ENCODE measurements at places on chromosomes 5 and 9.

DNA sequence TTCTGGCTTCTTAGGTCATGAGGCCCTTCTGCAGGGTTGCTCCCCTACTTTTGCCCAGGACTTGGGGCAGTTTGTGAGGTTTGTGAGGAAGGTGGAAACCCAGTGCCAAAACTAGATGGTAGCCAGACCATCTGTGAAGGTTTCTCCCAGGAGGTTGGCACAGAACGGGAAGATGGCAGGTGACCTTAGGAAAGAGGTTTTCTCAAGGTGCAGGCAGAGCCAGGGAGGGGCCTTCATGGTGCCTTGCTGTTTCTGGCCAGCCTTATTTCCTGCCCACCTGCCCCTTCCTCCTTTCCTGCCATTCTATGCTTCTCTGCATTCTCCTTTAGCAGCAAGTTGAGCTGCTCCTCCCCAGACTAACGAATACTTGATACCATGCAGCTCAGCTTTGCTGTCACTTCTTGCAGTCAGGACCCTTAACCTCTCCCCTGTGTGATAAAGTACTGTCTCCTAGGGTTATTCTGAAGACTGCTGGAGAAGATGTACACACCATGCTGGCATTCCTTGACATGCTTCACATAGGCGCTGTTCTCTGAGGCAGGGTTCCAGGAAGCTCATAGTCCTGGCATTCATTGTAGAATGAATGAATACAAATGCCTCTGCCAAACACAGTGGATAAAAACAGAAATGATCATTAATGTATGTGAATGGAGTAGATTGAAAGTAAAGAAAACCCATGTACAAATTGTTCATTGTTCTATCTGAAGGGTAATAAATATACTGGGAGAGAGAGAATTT lies 154.3 kb downstream of the KDM4C start:
- DNase-seq: no peak

GRCh38 chr9:135840107-135840506 lies 67.2 kb downstream of the CAMSAP1 start:
- no peak for DNase-seq

GRCh38 chr9:113143432-113144227 lies 7.2 kb upstream of the SLC31A2 start:
- DNase-seq: no peak

DNA sequence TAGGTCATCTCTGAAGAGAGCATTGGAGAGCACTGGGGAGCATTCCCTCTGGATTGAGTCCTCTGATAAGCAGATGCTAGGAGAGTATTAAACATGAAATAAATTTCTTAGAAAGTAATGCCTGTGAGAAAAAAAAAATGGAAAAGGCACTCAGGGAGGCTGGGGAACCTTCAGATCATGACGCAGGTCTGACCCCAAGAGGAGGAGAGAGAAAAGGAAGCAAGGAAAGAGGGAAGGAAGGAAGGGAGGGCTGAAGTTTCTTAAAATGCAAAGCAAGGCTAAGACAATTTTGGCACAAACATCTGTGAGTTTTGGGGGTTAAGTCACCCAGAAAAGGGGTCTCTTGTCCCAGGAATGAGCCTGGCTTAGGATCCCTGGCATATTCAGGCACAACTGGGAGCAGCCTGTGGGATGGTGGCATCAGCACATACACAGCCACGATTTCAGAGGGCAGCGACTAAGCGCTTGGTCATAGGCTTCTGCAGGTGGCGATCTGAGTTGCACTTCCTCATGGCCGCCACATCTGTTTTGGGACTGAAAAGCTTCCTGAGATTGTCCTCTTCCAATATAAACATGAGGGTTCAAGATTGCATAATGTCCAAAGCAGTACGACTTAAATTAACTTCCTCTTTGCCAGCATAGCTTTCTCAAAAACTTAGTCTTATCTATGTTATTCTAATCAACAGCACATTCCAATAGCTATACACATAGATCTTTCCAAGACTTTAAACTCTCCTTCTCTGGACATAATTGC lies 692.7 kb downstream of the DNAH5 start:
- DNase-seq: no peak

DNA sequence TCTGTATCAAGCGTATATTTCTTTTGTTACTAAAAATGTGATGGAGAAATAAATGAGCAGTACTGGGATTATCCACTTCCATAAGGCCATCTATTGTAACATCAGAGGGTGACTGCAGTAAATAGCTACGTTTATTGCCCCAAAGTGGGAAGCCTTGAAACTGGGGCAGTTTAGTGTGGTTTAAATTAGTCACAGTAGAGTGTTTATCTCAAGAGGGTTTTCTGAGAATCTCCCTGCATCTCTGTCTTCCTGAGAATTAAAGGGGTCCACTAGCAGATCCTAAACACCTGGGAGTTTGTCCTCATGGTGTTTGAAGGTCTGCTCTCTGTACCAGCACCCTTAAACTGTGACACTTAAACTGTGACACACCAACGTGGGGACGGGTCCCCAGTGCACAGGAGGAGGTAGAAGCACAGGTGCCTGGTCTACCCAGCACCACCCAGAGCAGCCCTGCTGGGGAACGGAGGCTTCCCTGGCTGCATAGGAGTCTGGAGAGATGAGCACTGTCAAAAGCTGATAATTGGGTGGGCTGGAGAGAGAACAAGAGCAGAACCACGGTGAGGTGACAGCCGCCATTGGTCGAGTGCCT lies 25.2 kb downstream of the PRRC2B start:
- no peak for DNase-seq

- DNase-seq: no peak
These were observed 602.6 kb downstream of the SEMA5A start for GRCh38 chr5:8943301-8943700.

DNA sequence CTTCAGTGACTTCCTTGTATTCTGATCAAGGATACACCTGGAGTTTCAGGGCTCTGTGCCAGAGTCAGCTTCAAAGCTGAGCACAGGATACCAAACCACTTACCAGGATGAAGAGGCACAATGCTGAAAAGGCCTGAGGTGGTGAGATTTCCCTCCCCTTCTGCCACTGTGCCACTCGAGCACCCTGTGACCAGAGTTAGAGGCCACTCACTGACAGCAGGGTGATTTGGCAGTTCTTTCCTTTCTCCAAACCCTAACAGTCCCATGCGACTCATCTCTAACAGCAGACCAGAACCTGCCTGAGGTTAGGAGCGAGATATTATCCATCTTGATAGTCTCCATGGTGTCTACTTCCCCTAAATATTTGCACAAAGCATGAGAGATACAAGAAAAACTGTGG lies 1.8 kb downstream of the PLGRKT start:
- DNase-seq: no peak

- no peak for DNase-seq
These were observed 414.7 kb downstream of the KDM4C start for GRCh38 chr9:7172154-7173115.

GRCh38 chr9:120841930-120842684 lies 615 bp downstream of the PSMD5 start:
- no peak for DNase-seq

GRCh38 chr5:145983446-145983845 lies 47.1 kb downstream of the SH3RF2 start:
- DNase-seq: no peak

DNA sequence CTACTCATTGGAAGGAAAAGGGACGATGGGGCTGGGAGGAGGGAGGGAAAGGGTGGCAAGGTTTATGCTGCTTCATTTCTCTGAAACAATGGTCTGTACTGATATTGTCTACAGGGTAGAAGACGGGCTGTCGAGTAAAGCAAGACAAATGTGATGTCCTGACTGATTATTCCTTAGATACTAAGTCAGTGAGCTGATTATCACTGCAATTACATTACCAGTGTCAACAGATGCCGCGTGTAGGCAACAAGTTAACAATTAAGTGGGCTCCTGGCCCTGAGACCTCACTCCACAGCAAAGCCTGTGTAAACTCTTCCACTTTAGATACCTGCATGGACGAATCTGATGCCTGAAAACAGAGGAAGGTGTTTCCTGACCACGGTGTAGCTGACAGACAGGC lies 602.8 kb downstream of the IRX1 start:
- DNase-seq: no peak

- no peak for DNase-seq
These were observed 60.5 kb downstream of the RASGRF2 start for GRCh38 chr5:81020478-81021167.

DNA sequence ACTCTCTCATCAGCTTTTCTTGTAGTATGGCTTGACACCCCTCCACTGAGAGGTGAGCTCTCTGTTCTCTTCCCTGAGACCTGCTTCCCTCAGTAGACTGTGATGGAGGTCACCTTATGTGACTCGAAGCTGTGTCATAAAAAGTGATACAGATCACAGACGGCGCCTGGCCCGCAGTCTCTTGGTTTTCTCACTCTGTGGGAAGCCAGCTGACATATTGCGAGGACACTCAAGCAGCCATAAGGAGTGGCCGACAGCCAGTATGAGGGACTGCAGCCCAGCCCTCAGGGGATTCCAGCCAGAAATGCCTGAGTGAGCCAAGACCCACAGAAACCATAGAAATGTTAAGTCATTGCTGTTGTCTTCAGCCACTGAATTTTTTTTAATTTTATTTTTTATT lies 38.0 kb downstream of the GADD45G start:
- no peak for DNase-seq

- DNase-seq: no peak
These were observed 14.6 kb downstream of the KIF4B start for GRCh38 chr5:155027993-155028629.
